ENCODE measurements at places on chromosomes 11 and 22. TPM values are rescaled to one million over a fixed set of nuclear protein-coding genes. Genes with fewer than 3 reads are reported as not detected.

The MS4A4E gene
- 1.3 TPM for total RNA-seq

DNA sequence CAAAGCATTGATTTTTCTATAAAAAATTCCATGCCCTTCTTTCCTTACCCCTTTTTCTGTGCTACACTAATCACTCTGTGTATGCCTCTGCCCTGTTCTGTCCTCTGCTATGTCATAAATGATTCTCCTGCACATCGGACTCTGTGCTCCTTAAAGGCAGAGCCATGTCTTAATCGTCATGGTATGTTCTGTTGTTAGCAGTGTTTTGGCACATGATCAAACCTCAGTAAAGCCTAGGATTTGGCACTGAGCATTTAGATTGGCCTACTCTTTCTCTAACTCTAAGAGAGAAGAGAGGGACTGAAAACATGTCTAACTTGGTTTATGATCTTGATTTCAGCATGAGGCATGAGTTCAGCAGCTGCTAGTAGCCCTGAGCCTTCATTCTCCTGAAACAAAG lies 266.9 kb downstream of the AASDHPPT start:
- DNase-seq = no peak

The MRGPRX4 gene
- total RNA-seq = not detected

DNA sequence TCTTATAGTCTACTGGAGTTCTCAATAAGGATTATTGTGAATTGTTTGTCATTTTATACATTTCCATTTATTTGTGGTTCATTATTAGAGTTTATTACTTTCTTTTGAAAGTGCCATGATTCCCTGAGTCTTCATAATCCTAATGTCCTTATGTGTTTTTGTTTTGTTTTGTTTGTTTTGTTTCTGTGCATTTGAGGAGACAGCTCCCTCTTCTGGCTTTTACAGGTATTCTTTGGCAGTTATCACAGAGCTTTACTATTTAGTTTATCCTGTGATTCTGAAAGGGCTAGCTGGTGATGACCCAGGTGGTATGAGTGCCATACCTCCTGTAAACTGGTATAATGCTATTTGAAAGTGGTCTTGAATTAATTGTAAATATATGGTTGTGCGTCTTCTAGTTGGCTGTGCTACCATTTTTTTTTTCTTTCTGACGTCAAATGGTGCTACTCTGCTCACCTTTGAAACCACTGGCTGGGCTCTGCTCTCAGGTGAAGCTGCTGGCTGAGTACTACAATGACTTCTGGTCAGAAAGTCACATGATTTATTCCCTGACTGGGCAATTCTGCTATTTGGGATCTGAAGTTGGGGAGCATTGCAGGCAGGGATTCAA lies 751.2 kb downstream of the JRKL start:
- no peak for DNase-seq

The GRK3 gene
- total RNA-seq = 3.2 TPM

DNA sequence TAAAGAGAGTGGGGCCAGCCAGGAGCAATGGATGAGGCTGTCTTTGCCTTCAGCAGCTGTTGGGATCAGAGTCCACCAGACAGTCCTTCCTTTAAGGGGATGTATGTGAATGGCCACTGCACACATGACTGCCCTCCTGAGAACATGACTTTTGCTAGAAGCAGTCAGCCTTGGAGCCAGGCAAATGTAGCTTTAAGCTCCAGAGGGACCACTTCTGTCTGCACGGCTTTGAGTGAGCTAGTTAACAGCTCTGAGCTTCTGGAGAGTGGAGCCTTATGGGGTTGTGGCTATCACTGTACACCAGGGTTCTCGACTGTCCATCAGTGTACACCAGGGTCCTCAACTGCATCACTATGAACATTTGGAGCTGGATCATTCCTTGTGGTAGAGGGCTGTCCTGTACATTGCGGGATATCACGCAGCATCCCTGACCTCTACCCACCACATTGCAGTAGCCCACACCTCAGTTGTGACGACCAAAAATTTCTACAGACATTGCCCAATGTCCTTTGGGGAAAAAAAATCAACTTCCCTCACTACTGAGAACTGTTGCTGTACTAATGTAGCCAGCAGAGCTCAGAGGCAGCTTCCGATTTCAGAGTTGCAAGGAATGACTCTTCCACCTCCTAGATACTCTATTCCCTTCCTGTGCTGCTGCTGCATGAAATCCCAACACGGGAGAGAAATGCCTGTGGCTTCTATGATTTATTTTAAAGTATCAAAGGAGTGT lies 169.4 kb downstream of the MYO18B start:
- no peak for DNase-seq

The ATL3 gene
- 47.5 TPM for total RNA-seq

GRCh38 chr22:42327462-42328129 lies 57.1 kb upstream of the TCF20 start:
- DNase-seq = no peak

DNA sequence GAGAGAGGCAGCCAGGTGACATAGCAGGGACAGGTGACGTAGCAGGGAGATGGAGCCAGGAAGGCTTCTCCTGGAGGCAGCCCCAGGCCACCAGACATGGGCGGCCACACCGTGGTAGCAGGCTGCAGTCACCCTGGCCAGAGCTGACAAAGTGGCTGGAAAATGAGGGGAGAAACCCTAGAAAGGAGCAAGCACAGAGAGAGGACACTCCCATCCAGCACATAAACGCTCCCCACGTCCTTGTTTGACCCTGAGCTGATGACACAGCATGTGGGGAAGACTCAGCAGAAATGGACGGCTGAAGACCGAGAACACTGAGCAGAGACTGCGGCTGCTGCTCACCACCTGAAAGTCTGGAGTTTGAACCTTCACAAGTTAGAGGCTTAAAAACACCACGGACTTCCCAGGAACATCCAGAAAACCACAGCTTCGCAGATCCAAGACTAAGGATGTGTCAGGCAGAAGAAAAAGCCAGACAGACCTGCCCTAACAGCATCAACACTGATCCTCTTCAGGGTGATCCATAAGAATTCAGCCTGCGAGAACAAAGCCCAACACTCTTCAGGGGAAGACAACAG lies 28.7 kb downstream of the DRD4 start:
- peak; percentile 47 for DNase-seq

DNA sequence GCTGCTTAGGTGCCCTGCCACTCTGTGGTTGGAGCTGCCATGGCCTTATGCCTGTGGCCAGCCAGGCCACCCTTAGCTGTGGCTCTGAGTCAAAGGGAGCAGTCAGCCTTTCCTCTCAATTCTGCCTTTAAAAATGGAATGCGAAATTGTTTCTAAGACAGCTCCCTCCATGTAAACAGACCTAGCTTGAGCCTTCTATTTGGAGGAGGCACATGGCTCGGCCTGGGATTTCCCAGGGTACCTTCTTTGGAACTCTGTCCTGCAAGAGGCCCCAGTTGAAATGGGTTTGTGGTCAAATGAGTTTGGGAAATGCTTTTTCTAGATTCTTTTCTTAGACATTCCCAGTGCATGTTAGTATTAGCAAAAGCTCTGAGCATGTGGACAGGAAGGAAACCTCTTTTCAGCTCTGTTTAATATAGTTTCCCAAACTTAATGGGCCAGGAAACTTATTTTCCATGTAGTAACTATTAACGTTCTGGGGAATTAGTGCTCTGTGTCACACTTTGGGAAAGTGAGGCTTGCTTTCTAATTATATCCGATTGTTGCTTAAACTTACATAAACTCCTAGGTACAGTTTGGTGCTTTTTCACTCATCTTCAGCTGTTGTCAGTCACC lies 7.8 kb downstream of the PHOX2A start:
- DNase-seq = no peak

GRCh38 chr11:112584672-112585071 lies 324.0 kb upstream of the PLET1 start:
- no peak for DNase-seq

DNA sequence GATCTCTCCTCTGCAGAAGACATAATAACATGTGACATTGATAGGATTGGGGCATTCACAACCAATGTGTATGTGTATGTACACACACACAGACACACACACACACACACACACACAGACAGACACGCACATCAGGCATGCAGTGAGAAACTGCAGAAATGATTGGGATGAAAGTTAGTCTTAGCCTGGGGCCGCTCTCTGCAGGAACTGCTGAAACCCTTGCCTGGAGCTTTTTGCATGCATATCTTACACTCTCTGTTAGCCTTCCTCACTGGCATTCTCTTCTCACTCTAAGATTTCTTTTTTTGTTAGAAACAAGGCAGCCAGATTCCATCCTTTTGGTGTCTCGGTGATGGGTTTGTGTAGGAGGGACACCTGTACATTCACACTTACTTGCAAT lies 337.9 kb downstream of the NELL1 start:
- DNase-seq = no peak

GRCh38 chr11:794766-795633 lies 3.1 kb downstream of the SLC25A22 start:
- peak; percentile 67 for DNase-seq

DNA sequence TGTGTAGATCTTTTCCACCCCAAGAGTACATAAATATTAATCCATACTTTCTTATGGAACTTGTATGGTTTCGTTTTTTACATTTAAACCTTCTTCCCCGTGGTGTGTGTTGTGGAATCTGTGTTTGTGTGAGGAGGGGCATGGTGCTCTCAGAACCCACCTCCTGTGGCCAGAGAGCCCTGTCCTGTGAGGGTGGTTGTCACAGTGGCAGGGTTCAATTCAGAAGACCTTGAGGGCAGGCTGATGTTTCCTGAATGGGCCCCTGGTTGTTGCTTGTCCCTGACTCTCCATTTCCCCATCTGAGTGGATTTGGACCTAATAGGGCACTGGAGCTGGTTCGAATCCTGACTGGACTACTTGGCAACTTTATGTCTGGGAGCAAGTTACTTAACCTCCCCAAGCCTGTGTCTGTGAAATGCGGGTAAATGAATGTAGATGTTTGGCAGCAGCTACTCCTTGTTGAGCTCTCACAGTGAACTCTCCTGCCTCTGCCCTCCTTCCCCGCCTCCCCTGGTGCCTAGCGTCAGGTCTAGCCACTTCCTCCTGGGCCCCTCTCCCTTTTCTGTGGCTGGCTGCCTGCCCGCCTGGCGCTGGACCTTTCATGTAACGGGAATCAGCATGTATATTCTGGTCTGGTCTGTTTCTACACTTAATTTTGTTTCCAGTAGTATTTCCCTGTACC lies 7.3 kb downstream of the NEAT1 start:
- peak; percentile 88 for DNase-seq

DNA sequence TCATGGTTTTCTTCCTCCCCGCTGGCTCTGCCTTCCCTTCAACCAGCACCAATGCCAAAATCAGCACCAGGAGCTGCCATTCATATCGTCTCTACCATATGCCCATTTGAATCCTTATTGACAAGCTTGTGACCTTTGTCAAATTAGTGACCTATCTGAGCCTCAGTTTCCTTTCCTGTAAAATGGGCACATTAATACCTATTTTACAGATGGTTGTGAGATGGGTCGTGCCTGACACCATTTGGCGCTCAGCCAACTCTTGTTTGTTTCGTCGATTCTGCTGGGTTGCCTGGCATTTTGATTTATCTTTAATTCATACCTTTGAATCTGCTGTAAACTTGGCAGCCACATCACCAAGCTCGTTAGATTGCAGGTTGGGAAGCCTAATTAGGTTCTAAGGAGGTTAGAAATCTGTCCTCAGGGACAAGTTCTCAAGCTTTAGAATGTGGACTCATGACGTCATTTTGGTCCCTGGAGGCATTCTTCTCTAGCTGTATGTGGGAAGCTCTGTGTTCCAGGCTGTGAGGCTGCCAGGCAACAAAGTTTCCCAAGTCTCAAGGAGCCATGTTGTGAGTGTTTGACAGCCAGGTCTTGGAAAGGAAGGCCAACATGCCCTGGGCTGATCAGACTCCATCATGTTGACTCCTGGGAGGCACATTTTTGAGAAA lies 61.0 kb downstream of the RPS6KA4 start:
- no peak for DNase-seq

DNA sequence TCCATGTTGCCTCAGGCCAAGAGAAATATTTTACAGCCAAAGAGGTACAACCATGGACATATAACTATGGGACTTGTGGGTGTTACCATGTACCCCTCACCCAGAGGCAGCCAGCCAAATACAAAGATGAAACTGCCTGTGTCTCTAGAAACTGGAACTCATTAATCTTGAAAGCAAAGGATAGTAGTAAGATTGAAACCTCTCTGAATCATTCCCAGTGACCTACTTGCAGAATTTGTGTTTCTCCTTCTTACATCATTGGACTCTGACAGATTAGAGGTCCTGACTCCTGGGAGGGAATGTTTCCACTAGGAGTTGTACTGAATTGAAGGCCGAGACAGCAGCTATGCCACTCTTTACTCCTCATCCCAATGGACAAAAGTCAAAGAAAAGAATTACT lies 257.4 kb upstream of the UBASH3B start:
- no peak for DNase-seq

The FOLR1 gene
- total RNA-seq = not detected

Data from mucosa of descending colon (tissue), 3 donors.